Heart left ventricle (tissue), 16 donors: ENCODE measurements at places on chromosomes 5 and 9.
A peak's percentile ranks its signal among the peaks of the same experiment; 100 is the strongest.

DNA sequence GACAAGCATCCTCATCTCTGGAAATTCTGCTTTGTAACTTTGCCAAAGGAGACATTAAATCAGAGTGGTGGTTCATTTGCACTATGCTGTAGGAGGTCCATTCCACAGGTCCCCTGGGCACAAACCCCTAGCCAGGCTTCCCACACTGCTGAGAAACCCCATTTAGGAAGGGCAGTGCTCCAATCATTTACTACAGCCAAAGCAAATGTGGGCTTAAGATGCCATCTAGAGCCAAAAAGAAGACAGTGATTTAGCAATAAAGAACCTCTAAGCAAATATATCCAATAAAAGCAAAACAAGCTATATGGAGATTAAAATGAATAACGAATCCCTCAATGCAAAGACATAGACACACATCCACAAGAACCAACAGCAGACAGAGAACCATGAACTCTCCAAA is 129.0 kb upstream of the ALDH1B1 start:
- no peak for DNase-seq

- DNase-seq: no peak
Observed at GRCh38 chr5:172336264-172336663, 52.7 kb upstream of the UBTD2 start.

DNA sequence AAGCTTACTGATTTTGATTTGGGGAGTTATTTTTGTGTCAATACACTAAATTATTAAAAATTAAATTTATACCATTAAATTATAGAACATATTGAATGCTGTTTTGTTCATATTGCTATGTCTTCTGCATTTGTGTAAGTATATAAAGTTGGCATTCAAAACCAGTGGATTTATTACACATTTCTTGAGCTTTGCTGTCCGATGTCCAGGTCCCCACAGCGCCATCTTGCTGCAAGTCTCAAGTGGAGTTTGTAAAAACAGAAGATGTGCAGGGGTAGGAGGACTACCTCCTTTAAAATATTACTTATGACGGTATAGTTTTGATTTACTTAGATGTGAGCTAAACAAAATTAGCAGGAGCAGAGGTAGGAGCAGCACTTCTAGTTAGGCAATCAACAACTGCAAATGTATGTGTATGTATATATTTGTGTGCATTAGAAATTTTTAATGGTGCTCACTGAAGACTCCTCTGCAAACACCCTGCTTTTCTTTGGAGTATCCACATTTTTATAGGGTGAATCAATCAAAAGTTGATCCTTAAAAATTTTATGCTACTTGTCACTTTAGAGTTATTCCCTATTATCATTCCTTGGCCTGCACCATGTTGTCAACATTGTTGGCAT is 37.4 kb downstream of the CPEB4 start:
- peak; percentile 42 for DNase-seq

- no peak for DNase-seq
Observed at GRCh38 chr5:170603578-170604565, 100.1 kb downstream of the KCNIP1 start.

DNA sequence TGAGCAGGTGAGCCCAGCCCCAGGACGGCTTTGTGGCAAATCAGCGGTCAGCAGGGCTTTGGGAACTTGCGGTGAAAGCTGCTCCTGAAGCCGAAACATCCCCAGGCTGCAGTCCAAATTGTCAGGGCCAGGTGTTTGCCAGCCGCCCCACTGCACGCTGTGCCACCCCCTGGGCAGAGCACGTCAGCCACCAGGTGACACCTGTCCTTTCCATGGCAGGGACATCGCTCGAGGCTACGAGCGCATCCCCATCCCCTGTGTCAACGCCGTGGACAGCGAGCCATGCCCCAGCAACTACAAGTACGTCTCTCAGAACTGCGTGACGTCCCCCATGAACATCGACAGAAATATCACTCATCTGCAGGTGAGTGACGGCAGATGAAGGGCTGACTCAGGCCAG is 64.4 kb upstream of the CACNA1B start:
- DNase-seq: no peak
